SJSA1 (cell line): ENCODE measurements at places on chromosomes 3 and 15.
A peak's percentile ranks its signal among the peaks of the same experiment; 100 is the strongest.

DNA sequence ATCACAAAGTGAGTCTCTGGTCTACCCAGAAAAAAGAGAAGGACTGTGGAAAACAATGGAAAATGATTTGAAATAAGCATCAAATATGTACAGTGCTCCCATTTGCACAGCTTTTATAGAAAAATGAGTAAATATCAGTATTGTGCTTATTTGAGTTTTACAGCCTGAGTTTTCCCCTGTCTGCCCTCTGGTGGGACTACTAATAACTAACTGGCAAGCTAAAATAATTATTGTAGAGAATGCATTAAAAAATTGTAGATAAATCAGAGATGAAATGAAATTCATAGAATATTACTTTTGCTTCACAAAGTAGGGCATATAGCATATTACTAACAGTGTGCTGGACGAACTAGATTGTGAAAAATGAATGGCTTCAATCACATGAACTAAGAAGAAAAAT lies 287.1 kb downstream of the NAALADL2 start:
- no peak for DNase-seq

GRCh38 chr3:129316248-129317013 lies 37.8 kb downstream of the HMCES start:
- DNase-seq: peak; percentile 84

DNA sequence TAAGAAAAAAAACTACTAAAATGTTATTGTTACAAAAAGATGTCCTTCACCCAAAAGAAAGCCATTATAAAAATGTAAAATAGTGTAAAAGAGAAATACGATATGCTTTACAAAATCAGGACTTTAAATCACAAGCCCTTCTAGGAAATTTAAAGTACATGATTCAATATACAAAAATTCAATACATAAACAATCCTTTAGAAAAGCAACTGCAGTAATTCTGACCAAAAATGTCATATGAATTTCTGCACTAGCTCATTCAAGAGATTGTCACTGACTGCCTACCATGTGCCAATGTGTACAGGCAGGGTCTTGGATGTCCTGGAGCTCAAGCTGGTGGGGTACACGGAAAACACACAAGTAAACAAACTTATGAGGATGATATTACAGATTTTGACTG lies 2.5 kb downstream of the MORC1 start:
- no peak for DNase-seq

DNA sequence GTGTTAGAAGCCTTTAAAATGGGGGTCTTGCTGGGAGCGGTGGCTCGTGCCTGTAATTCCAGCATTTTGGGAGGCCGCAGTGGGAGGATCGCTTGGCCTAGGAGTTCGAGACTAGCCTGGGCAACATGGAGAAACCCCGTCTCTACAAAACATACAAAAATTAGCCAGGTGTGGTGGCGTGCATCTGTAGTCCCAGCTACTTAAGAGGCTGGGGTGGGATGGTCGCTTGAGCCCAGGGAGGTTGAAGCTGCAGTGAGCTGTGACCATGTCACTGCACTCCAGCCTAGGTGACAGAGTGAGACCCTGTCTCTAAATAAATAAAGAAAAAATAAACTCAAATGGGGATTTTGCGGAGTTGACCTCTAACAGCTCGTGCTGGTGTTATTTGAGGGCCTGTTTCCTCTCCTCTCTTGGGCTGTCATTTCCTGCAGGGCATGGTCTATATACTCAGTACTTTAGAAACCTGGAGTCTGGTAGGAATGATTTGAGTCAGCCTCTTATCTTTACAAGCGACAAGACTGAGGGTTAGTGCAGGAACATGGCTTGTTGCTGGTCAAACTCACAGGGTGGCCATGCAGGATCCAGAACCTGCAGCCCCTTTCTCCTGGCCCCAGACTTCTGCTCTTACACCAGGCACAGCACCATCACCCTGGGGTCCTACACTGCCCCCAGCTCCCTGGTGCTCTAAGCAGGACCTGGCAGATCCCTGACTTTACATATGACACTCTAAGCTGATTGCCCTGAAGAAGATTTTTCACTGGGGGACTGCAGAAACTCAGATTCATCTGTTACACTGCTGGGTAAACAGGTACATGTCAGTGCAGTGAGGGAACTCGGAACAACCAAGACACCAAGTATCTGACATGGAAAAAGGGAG lies 15.1 kb downstream of the EHD4 start:
- peak; percentile 21 for DNase-seq

- no peak for DNase-seq
Observed at GRCh38 chr15:90955624-90956273, 1.1 kb downstream of the RCCD1 start.

GRCh38 chr3:98877132-98877531 lies 24.4 kb downstream of the DCBLD2 start:
- no peak for DNase-seq

GRCh38 chr3:22536541-22536940 lies 666.6 kb upstream of the UBE2E2 start:
- DNase-seq: no peak
